ENCODE measurements at places on chromosomes 6 and 20.
A peak's percentile ranks its signal among the peaks of the same experiment; 100 is the strongest.

GRCh38 chr6:138012682-138013081 lies 94.5 kb downstream of the PERP start:
- DNase-seq, result no peak

GRCh38 chr6:52115145-52115741 lies 27.8 kb upstream of the PKHD1 start:
- no peak for DNase-seq

- DNase-seq, result peak; percentile 80
Measured at GRCh38 chr20:49699200-49699992, 14.3 kb downstream of the B4GALT5 start.

GRCh38 chr20:13131688-13132087 lies 89.4 kb upstream of the ISM1 start:
- no peak for DNase-seq

DNA sequence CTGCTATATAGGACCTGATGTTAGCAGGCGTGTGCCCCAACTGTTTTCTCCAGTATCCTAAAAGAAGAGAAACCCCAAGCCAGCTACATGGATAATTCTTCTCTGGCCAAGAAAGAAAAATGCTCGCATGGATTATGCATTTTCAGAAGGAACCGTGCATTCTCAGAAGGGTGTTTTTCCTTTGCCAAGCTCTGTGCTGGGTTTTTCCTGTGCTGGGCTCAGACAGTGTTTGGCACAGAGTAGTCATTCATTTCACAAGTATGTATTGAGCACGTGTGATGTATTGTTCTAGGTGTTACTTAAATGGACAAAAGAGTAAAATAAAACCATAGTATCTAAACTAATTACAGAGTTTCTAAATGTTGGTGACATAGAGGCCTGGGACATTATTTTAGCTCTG lies 62.7 kb upstream of the ZNF133 start:
- no peak for DNase-seq

DNA sequence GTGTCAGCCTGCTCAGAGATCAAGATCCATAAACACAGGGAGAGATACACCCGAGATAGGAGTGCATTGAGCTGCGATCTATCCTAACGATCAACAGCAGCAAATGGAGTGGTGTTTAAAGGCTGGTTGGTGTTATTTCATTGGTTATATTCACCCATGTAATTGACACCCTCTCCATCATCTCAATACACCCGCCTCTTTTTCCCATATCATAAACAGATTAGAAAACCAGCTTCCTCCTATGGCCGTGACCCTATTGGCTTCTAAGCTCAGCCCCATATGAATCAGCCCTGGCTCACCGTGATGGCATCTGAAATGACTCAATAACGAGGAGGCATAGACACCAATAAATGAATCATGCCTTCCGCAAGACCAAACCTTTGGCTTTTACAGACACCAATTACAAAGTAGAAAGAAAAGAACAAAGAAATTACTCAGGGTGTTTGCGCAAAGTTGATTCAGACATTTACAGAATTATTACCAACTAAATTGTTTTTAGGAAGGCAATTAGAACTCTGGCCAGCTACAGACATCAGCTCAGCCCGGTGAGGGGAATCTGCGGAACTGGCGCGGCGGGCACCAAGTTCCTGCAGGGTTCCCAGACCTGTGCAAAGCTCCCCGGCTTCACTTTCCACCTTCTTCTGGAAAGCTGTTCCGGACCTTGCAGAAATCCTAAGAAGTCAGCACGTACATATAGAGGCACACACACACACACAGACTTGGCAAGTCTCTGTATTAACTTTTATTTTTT lies 11.5 kb downstream of the PMEPA1 start:
- DNase-seq, result peak; percentile 3

DNA sequence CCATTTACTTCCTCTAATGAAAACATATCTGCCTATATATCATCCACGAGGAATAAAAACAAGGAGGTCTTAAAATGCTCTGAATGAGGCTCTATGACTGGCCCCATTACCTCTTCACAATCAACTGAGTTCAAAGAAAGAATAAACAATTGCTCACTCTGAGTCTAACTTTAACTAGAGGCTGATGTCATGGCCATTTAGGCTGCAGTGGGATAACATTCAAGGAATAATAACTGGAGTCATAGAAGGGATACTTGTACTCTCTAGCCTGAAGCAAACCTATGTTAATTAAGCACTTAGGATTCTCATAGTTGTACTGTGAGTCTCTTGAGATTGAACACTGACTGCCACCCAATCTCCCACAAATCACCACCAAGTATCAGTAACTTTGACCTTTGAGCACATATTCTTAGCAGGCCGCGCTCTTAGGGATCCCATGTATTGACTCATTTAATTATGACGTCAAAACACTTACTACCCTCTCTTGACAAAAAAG lies 70.2 kb downstream of the PERP start:
- no peak for DNase-seq

DNA sequence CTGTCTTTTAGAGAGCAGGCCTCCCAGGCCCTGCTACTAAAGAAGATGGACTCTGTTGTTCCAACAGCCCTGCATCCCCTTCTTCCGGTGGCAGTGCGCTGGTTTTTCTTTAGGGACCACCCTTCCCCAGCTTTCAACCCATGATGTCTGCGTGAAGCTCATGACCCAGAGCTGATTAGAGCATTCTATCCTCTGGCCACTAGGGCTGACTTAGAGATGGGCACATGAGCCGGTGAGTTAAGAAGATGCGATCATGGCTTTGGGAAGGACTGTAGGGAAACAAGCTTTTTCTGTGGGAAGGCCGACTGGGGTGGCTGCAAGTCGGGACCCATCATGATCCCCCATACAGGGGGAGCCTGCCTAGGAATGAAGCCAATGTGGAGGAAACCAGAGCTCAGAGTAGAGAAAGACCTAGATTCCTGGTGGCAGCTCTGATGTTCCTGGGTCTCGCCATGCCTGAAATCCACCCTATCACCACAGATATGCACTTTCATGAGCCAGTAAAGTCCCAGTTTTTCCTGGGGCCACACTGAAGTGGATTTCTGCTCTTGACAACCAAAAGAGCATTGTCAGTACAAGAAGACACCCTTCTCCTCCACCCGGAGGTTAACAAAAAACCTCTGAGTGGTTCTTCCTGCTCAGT lies 29.1 kb upstream of the STX16 start:
- DNase-seq, result no peak

- DNase-seq, result no peak
Measured at GRCh38 chr6:67888886-67889681, 746.0 kb upstream of the ADGRB3 start.

GRCh38 chr6:105601541-105602236 lies 198.8 kb upstream of the PREP start:
- no peak for DNase-seq

DNA sequence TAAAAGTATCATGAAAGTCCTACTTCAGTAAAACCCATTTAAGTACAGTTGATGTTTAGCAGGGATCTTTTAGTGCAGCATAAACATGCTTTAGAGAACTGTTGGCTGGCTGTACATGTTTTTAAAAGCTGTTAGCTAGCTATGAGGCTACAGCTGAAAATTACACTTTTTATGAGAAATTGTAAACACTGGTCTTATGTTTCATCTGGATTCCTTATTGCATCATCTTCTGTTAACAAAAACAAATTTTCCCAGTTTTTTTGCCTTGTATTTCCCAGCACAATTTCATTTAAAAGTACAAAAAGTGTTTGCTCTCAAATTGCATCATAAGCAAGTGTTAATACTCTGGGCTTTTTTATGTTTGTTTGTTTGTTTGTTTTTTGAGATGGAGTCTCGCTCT lies 18.3 kb upstream of the HLA-E start:
- DNase-seq, result no peak

DNA sequence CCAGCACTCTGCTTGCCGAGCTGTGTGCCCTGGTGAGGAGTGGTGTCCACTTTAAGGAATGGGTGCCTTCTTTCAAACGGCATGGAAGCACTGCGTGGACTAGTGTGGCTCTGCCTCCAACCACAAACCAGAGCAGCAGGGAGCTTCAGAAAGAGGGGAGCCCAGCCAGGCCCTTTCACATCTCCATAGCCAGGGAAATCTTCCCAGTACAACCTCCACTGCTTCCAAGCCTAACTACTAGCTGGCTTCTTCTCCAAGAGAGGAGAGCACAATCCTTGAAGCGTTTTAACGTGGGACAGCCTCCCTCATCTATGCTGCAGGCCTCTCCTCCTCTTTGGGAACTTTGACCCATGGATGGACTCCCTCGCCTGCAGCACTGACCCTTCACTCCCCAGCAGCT lies 26.7 kb downstream of the TNXB start:
- DNase-seq, result no peak

GRCh38 chr6:154522576-154522975 lies 12.1 kb upstream of the CNKSR3 start:
- DNase-seq, result no peak

DNA sequence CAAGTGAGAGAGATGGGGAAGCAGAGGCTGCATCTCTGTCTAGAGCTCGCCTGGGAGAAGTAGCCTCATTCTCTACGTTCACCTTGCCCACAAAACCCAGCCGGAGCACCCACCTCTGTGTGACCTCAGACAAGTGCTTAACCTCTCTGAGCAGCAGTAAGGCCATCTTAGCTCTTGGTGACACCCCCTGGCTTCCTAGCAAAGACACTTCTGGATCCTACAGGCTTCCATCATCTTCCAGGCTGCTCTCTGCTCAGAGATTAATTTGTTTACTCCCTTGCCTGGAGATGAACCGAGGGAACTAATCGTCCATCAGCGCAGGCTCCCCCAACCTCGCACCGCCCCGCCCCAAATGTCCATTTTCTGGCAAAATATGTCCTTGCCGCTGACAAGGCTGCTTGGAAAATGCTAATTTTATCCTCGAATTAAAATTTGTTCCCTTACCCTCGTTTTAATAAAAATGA lies 24.0 kb upstream of the CTNNBL1 start:
- DNase-seq, result no peak

DNA sequence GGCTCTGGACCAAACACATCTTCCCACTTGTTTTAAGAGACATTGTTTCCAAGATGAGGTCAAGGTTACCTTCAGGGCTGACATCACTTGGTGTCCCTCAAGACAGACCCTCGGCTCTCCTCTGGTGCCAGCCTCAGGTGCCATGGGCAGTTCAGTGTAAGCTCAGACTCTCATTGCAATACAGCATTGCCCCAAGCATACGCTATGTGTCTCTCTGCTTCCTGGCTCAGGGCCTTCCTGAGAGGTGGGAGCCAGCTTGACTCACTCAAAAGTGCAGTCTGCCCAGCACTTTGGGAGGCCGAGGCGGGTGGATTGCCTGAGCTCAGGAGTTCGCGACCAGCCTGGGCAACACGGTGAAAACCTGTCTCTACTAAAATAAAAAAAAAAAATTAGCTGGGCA lies 51.7 kb downstream of the SLC24A3 start:
- no peak for DNase-seq

DNA sequence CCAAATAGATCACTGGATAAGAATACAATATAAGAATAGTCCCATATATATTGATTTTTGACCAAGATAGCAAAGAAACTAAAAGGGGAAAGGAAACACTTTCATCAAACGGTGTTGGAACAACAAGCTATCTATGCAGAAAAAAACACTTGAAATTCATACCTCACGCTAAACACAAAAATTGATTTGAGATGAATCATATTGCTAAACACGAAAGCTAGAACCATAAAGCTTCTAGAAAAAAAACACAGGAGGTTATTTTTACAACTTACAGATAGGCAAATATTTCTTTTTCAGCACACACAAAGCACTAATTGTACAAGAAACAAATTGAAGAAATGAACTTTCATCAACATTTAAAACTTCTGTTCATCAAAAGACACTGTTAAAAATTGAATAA lies 36.7 kb upstream of the TMEM14A start:
- no peak for DNase-seq

DNA sequence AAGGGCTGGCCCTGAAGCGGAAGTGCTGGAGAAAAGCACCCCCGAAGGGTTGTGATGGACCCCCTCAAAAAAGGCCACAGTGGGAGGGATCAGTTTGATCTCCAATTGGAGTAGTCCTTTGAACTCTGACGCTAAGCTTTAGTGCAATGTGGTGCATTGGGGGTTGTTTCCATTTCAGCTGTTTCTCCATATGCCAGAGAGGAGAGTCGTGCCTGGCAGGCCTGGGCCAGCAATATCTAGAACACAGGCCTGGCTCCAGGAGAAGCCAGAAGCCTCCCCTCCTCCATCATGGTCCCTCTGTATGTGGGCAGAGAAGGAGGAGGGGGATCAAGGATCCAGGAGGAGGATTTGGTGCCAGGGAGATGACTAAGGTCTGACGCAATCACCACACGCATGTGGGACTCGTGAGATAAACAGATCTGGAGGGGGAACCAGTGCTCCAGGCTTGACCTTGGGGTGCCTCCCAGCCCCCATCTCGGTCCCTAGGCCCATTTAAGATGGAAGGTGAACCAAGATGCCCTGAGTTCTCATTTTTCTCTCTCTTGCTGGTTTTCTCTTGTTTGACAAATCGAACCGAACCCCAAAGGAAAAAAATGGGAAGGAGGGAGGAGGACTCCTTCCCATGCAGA lies 517.4 kb upstream of the JARID2 start:
- DNase-seq, result peak; percentile 91

GRCh38 chr6:87701676-87702588 lies at the start of gene AKIRIN2:
Gene AKIRIN2, minus strand, starts transcription at chr6:87702233. Its CDS starts 549 bp downstream, at chr6:87701684.
- DNase-seq, result peak; percentile 98

DNA sequence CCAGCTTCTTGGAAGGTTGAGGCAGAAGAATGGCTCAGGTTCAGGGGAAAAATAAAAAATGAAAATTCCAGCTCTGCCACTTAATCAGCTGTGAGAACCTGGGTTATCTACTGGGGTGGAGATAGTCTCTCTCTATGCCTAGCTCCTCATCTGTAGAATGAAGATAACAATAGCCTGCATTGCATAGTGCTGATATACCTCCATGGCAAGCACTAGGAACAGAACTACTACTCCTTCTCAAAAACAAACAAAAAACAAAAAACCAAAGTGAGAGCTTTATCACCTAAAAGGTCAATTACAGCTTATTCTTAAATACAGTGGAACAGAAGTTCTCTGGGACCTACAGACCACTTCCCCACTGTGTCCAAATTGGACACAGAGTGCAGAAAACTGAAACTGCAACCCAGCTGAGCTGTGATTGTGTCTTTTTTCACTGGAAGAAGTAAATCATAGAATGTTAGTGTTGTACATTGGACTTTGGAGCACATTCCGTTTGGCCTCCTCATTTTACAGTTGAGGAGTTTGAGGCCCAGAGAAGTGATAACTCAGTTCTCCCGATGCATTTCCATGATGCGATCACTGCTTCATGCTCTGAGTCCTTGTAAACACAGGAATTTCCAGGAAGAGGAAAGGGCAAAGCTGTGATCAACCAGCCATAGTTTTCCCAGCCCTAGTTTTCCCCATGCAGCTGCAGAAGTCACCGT lies 23.3 kb downstream of the MTFR2 start:
- peak; percentile 73 for DNase-seq

GRCh38 chr20:59412875-59413284 lies 112.5 kb downstream of the EDN3 start:
- no peak for DNase-seq
